CD8-positive, alpha-beta memory T cell (primary cell): ENCODE measurements at places on chromosomes 5 and 9. TPM values are rescaled to one million over a fixed set of nuclear protein-coding genes. Genes with fewer than 3 reads are reported as not detected.
A peak's percentile ranks its signal among the peaks of the same experiment; 100 is the strongest.

DNA sequence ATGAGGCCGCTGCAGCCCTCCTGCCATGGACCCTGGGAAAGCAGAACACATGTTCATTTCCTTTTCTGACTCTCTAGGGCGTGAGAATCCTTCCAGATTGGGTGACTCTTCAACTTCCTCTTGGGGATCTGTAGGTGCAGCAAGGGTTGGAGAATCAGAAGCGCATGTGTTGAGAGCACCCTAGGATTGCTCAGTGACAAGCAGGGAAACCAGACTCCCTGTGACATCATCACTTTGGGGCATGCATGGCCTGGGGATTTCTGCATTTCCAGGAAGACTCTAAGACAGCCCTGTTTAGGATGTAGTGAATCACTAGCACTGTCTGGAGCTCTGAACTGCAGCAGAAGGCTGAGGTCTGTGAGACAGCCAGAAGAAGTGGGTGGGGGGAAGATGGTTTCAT is 15.1 kb upstream of the LCP2 start:
- peak; percentile 43 for DNase-seq

- no peak for DNase-seq
Measured at GRCh38 chr9:102840335-102840734, 154.8 kb upstream of the CYLC2 start.

DNA sequence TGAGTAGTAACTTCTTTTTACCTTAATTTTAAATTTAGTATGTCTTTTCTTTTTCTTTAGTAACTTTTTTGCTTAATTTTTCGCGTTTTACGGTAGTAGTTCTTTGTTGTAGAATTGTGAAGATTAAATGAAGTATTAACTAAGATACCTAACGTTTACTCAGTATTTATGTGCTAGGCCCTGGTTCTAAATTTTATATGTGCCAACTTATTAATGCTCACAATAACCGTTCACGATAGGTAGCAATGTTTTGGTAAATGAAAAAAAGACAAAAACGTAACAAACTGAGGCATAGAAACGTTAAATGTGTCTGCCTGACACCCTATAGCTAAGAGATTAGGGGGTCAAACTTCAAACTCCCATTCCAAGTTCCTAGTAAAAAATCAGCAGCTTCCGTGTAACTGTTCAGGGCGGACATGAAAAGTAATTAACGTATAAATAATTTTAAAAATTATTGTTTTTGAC is 1.2 kb downstream of the MRPS30 start:
- no peak for DNase-seq

DNA sequence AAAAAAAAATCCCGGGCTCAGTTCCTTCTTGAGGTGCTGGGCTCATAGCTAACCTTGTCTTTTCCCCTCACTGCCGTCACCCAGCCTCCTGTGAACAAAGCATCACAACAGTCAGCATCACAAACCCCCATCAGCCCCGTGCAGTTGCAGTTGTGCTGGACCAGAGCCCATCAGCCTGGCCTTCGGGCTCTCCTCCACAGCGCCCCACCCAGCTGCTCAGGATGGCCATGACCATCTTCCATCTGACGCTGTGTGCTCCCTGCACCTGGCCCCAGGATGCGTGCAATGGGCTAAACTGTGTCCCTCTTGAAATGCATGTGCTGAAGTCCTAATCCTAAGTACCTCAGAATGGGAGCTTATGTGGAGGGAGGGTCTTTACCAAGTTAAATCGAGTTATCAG is 48.1 kb downstream of the NSUN2 start:
- no peak for DNase-seq

- no peak for DNase-seq
Measured at GRCh38 chr9:20227166-20227874, 395.0 kb downstream of the MLLT3 start.

DNA sequence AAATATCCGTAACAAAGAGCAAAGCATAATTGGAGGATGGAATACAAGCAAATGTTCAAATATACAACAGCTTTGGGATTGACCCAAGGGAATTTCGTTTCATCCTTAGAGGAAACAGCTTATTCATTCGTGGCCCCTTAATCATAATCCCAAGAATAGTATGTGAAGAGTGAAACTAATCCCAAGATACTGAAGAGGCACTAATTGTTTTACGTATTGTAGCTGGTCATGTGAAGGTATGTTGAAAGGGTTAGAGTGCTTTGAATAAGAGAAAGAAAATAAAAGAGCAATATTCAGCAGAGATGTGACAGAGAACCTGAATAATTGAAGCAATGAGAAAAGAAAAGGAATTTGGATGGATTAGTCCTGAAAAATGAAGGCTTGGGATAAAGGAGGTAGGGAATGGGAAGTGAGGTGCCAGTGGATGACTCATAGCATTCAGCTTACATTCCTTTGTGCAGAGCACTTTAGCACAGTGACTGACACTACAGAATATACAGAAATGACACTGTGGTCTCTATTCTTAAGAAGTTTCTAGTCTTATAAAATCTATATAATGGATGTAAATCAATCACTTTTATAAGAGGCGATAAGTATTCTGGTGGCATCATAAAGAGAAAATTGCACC is 221.9 kb downstream of the TLR4 start:
- no peak for DNase-seq

- no peak for DNase-seq
Measured at GRCh38 chr5:178335302-178336030, 102.9 kb upstream of the PHYKPL start.

DNA sequence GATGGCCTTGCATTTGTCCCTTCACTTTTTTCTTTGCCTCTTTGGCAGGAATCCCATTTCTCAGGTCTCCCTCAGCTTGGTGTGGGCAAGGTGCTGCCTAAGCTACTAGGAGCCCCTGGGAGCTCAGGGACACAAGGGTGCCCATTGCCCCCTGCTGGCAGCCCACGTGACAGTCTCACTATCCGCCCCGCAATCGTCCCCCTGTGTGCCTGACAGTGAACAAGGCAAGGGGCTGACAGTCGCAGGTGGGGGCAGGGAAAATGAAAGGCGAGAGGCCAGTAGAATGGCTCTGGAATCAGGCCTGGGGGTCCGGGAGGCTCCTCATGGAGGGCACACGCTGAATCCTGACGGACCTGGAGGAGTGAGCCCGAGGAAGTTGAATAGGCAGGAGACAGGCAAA is 2.0 kb upstream of the PCDH12 start:
- DNase-seq = no peak

GRCh38 chr9:69054989-69055388 is 19.4 kb downstream of the FXN start:
- DNase-seq = no peak

- DNase-seq = no peak
Measured at GRCh38 chr5:90529939-90530677, 724 bp upstream of the LYSMD3 start.

SERF1A gene
- 11.6 TPM for total RNA-seq

AQP3 gene
- 8.7 TPM for total RNA-seq

FOXD4L6 gene
- not detected for total RNA-seq

ADGRV1 gene
- total RNA-seq = 0.44 TPM

GRCh38 chr9:90100014-90100413 is 495.2 kb downstream of the GADD45G start:
- DNase-seq = no peak

DNA sequence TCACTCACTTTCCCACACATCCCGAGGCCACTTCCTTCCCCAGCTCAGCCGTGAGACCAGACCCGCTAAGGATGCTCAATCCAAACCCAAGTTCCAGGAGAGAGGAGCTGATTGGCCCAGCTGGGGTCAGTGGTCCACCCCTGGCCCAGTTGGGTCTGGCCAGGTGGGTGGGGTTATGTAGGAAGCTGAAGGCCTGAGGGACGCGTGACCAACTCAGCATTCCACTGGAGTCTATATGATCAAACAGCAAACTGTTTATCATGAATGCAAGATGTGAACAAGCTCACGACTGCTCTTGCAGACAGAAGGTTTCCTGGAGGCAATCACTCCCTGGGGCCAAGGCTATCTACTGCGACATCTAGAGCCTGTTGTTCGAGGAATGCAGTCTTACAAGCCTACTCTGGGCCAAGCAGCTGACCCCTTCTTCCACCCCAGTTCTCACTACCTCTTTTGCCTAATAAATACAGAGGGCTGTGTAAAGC is 4.9 kb upstream of the RAPGEF1 start:
- no peak for DNase-seq

IFNA21 gene
- not detected for total RNA-seq

DNA sequence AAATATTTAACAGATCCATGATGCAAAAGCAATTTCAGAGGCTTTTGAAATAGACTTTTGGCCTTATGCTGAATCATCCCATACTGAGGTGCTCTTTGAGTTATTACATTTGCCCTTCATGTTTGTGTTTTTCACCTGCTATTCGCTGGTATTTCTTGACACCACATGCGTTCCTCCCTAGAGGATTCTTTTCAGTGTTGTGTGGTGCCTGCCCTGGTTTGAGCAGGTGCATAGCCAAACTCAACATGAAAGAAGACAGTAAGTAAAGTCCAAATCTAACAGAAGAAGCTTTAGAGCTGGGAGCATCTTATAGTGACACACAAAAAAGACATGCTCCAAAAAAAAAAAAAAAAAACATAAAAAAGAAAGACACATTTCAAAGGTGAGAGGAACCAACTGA is 796.3 kb downstream of the SEMA5A start:
- no peak for DNase-seq

BARHL1 gene
- total RNA-seq = not detected

GRCh38 chr9:131739133-131739958 is 530 bp downstream of the RAPGEF1 start:
- DNase-seq = peak; percentile 39

- no peak for DNase-seq
Measured at GRCh38 chr5:94017579-94017978, 276.2 kb upstream of the POU5F2 start.

- no peak for DNase-seq
Measured at GRCh38 chr9:1647776-1648175, 367.4 kb upstream of the SMARCA2 start.

DNA sequence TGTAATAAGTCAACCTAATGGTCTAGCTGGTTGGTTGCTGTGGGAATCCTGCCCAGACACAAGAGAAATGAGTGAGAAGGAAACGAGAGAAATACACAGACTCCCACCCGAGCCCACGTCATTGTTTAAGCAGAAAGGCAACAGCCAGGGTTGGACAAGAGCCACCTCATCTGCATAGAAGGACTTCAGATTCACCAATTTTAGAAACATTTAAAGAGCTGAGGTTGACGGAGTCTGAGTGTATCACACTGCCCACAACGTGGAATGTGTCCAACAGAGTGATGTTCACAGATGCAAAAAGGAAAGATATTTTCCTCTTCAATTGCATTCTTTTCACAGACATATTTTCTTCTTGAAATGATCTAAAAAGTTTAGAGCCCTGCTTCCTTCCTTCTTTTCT is 349.5 kb downstream of the AGTPBP1 start:
- DNase-seq = no peak

- no peak for DNase-seq
Measured at GRCh38 chr9:129740666-129741464, 12.0 kb downstream of the PTGES start.

DNA sequence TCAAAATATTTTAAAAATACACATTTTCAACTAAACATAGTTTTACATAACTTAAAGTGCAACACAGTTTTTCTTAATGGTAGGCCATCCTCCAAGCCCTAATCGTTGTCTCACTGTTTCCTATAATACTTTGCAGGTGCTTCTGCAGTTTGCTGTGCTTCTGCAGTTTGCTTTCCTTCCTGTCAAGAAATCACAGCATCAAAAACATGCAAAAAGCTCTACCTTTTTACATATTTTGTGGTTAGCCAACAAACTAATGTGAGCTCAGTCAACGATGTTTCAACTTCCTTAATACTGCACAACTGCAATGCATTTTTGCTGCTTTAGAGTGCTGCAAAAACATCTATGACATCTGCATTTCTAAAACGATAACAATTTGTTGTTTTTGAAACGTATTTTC is 25.2 kb downstream of the EMB start:
- no peak for DNase-seq

TMEM174 gene
- total RNA-seq = not detected

SEMA6A gene
- not detected for total RNA-seq

PCDHA2 gene
- total RNA-seq = not detected

GRCh38 chr5:76813982-76814562 is 4.8 kb upstream of the F2RL1 start:
- DNase-seq = no peak

EHMT1 gene
- 68.9 TPM for total RNA-seq

NTRK2 gene
- total RNA-seq = 0.26 TPM

DNA sequence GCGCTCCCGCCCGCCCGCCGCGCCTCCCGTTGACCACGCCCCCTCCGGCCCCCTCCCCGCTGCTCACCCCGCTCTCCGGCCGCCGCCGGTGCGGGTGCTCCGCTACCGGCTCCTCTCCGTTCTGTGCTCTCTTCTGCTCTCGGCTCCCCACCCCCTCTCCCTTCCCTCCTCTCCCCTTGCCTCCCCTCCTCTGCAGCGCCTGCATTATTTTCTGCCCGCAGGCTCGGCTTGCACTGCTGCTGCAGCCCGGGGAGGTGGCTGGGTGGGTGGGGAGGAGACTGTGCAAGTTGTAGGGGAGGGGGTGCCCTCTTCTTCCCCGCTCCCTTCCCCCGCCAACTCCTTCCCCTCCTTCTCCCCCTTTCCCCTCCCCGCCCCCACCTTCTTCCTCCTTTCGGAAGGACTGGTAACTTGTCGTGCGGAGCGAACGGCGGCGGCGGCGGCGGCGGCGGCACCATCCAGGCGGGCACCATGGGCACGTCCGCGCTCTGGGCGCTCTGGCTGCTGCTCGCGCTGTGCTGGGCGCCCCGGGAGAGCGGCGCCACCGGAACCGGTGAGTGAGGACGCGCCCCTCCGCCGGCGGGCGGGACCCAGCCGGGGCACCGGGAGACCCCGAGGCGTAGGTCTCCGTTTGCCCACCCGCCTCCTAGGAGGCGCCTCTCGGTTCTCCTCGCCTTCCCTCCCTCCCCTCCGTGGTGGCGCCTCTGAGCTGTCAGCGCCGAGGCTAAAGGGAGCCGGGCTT is at the start of gene VLDLR:
TSS of gene VLDLR (plus strand) at position 66 of the 739 bp plus-strand sequence. CDS start at position 469, 403 bp downstream.
- DNase-seq = no peak

SPATA31E1 gene
- total RNA-seq = not detected

DNA sequence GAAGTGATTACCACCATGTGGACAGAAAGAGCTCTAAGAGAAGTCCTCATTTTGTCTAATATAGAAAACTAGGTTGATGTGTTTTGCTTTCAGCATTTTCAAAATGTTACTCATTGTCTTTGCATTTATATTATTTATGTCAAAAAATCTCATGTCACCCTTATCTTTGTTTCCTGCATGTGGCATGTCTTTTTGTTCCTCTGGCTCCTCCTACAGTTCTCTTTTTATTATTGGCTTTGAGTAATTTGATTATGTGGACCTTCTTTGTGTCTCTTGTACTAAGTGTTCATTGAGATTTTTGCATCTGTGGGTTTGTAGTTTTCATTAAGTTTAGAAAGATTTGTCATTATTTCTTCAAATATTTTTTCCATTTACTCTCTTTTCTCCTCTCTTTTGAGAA is 58.8 kb downstream of the GNG10 start:
- DNase-seq = no peak

DNA sequence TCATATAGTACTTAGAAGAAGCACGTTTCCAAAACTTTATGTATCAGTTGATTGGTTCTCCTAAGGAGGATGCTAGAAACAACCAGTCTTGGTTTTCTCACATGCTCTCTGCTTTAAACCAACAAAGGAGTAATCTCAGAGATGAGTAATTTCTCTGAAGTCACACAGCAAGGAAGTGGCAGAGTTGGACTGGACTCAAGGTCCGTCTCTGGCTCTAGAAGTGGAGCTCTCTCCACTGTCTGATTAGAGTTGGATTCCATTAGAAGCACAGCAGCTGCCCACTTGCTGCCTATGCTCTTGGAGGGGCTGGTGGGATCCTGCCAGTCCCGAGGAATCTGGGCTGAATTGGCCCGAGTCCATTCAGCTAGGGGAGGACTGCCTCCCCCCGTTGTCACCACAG is 21.0 kb downstream of the RALGPS1 start:
- no peak for DNase-seq
